ENCODE measurements at places on chromosomes 3 and 15. TPM values are rescaled to one million over a fixed set of nuclear protein-coding genes. Genes with fewer than 3 reads are reported as not detected.

IREB2 gene
- total RNA-seq: 76.4 TPM

THRB gene
- total RNA-seq: 0.33 TPM

NEIL1 gene
- total RNA-seq: 32.6 TPM

GOLGA8S gene
- not detected for total RNA-seq

SCG3 gene
- total RNA-seq: not detected

CD80 gene
- total RNA-seq: not detected

GCSAM gene
- not detected for total RNA-seq

ARPP21 gene
- under 0.01 TPM for total RNA-seq

LMCD1 gene
- 25.8 TPM for total RNA-seq

CHRNA5 gene
- 6.9 TPM for total RNA-seq

CCR8 gene
- total RNA-seq: not detected

Measured in vein endothelial cell (primary cell).